ENCODE measurements at places on chromosomes 6 and 20. TPM values are rescaled to one million over a fixed set of nuclear protein-coding genes. Genes with fewer than 3 reads are reported as not detected.

DNA sequence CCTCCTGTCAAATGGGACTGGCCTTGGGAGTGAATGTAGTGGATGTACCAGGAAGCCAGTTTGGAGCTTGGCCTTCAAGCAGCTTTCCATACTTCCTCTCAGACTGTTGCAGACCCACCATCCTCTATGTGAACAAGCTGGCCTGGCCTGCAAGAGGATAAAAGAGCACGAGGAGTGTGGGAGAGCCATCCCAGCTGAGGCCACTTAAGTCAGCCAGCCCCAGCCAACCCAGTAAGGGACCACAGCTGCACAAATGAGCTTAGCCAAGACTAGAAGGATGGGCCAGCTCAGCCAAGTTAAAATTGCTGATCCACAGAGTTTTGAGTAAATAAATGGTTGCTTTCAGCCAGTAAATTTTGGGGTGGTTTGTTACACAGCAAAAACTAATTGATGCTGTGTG, 156.9 kb upstream of the SOX4 start:
- DNase-seq: no peak

Gene TAF4
- 15.9 TPM for total RNA-seq

DNA sequence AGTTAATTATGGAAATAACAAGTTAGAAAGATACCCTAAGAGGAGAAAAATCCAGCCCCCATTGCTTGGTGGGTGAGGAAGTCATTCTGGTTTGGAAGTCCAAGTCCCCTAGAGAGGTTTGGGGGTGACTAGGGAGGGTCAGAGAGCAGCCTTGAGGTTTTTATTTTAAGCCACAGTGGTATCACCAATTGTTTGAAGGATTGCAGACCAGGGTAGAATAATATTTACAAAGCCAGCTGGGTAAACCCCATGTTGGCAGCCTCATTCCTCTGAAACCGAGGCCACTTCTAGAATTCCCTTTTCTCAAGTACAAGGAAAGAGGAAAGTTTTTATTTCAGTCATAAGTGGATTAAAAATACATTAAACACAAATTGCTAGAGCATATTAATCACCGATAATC, 99.7 kb downstream of the TMEM170B start:
- no peak for DNase-seq

Gene TRERF1
- 2.2 TPM for total RNA-seq

Gene ACSS1
- total RNA-seq: 45.4 TPM

Gene SH3BGRL2
- total RNA-seq: 26.8 TPM

Gene HS3ST5
- not detected for total RNA-seq

- DNase-seq: no peak
Observed at GRCh38 chr6:142857233-142857761, 87.7 kb downstream of the HIVEP2 start.

Gene ADGRB3
- total RNA-seq: 0.84 TPM

- no peak for DNase-seq
Observed at GRCh38 chr20:52150440-52151258, 40.9 kb downstream of the ZFP64 start.

Gene CLDN20
- total RNA-seq: not detected

- no peak for DNase-seq
Observed at GRCh38 chr6:114051031-114051430, 80.1 kb upstream of the HDAC2 start.

- no peak for DNase-seq
Observed at GRCh38 chr6:90495216-90495817, 91.6 kb downstream of the MAP3K7 start.

Gene EEF1A2
- 4.7 TPM for total RNA-seq

DNA sequence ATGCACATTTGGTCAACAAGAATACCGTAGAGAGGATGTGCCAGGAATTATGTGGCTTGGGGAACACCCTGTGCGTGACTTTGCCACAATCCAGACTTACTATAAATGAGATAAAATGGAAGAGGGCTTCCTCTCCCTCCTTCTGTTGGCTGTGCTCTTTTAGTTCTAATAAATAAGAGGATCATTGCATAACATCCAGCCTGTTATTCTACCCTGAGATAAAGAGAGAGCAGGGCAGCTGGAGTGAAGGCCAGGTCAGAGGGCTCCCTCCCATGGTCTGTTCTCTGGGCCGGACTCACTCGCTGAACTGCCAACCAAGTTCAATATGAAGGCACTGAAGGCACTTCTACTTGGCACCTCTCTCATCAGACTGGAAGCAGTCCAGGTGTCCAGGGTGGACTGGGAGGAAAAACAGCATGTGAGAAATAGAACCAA, 91.7 kb downstream of the MTFR2 start:
- no peak for DNase-seq

DNA sequence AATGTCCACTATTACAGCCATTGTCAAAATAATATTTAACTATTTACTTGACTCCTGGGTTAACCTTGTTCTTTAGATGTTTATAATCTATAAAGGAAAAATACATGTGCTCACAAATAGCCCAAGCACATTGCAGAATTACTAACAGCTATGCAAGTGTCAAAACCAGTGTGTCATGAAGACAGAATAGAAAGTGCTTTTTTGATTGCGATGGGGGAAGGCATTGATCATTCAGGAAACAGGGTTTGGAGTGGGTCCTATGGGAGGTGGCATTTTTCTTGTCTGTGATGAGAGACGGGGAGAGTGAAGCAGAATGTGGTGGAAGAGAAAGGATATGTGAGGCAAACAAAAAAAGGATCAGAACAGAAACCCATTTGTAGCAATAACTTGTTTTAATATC, 1.0 kb upstream of the AGPAT4 start:
- no peak for DNase-seq
